Activated T-cell treated with anti-CD3 and anti-CD28 coated beads for 48 hours (primary cell): ENCODE measurements at places on chromosomes 1 and 21.

GRCh38 chr1:180131510-180131909 lies 23.2 kb upstream of the QSOX1 start:
- DNase-seq, result peak; percentile 30

GRCh38 chr1:77281491-77282186 lies at the start of gene AK5:
AK5 (plus strand) TSS chr1:77282019; CDS start chr1:77282314, 295 bp downstream.
- DNase-seq, result peak; percentile 52

DNA sequence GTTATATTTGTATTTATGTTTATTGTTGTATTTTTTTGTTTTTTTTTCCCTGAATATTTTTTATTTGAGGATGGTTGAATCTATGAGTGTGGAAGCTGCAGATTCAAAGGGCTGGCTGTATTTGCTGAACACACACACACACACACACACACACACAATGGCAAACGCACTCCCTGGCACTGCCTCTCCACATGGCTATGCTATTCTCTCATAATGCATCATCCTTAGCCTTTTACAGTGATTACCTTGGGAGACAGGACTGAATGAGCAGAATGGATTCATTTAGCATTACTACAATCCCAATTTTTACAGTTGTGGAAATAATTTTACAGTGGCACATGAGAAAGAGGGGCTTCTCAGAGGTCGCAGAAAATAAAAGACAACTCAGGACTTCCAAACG lies 390.1 kb downstream of the PCP4 start:
- DNase-seq, result no peak

GRCh38 chr1:180278194-180278515 lies 48.1 kb downstream of the LHX4 start:
- no peak for DNase-seq

DNA sequence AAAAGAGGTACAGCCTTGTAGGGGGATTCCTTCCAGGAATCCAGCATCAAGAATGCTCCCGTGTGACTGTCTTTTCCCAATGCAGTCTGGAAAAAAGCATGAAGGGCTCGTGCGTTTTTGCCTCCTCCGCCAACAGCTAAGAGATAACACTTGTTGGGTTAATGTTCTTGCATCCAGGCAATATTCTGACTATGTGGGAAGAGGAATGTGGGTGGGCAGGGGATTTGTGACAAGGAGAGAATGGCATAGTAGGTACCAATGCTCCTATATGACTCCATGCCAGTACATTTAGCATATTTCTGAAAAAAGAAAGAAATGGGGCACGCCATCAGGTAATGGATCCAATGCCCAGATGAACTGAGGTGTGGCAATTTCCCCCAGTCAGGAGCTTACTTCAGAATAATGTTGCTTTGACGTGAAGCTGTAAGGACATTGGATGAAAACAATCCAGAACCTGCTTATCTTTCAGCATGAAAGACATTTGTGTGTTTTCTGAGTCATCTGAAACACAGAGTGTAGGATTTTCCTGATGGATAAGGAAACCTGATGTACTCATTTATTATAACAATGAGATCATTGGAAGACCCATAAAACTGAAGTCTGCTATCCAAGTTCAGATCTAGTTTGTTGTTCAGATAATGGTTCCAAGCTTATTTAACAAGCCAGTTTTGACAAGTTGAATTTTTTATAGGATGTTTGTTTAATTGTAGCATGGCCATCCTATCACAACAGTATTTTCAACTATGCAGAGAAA lies 105.5 kb downstream of the LYPLAL1 start:
- no peak for DNase-seq

DNA sequence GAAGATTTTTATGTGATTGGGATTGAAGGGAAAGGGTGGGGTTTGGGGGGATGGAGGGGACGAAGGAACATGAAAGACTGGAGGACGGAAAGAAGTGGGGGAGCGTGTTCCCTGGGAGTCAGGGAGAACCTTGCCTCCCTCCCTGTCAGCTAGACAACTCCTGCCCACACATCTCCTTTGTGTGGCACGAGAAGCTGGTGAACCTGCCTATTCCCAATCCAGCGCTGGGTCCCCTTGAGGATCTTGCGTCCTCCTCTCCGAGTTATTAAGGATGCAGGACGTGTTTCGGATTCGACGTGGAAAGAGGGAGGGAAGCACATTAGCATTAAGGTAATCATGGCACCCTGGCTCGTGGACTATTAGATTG lies 1.4 kb downstream of the LRRC7 start:
- DNase-seq, result no peak

DNA sequence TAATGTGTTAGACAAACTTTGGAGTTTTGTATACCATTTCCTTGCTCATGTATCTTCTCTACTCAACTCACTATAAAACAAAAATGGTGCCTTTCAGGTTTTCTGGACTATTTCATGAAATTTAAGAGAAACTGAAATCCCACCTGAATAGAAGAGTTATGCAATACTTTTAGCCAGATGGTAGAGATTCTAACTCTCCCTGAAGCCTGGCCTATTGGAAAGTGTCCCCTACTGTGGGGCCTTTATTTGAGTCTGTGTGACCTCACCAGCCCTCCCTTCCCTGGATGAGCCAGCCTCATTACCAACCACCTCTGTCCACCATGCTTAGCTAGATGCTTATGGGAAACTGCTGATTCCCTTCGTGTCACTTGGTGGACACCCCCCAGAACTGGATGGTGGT lies 35.5 kb downstream of the TBX19 start:
- no peak for DNase-seq

GRCh38 chr1:85473390-85473789 lies 8.4 kb upstream of the DDAH1 start:
- no peak for DNase-seq

- no peak for DNase-seq
These were observed 4.9 kb downstream of the MDM4 start for GRCh38 chr1:204520834-204521709.

- DNase-seq, result no peak
These were observed 99.2 kb downstream of the PHTF1 start for GRCh38 chr1:113660088-113660487.

- peak; percentile 87 for DNase-seq
These were observed 26.3 kb downstream of the ZBTB17 start for GRCh38 chr1:15949453-15950245.

DNA sequence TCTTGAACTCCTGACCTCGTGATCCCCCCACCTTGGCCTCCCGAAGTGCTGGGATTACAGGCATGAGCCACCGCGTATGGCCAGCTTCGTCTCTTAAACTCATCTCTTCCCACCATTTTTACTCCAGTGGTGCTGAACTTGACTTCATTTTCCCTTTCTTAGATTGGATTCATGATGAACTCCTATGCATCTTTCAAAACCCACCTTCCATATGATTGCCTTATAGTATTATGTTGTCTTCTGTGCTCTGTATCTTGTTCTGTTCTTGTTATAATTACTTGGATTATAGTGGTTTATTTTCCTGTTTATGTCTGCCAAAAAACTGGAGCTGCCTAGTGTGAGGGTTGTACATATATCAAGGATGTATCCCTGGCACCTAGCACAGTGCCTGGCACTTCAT lies 110.8 kb upstream of the GADD45A start:
- DNase-seq, result no peak

DNA sequence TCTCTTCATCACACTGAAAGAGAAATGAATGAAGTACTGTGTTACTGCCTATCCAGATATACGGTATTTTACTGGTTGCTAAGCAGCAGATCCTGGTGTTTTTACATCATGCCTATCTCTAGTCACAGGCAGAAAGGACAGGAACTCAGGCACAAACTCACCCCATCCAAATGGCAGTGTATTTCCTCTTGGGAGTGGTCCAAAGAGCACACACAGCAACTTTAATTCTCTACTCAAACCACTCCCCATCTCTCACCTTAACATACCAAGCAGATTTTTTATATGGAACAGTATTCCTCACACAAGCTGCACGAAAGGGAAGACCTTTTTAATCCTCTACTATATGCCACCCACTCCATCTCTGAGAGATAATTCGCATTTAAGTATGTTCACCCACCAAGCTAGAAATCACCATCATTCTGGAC lies 27.3 kb downstream of the EIF4G3 start:
- no peak for DNase-seq

DNA sequence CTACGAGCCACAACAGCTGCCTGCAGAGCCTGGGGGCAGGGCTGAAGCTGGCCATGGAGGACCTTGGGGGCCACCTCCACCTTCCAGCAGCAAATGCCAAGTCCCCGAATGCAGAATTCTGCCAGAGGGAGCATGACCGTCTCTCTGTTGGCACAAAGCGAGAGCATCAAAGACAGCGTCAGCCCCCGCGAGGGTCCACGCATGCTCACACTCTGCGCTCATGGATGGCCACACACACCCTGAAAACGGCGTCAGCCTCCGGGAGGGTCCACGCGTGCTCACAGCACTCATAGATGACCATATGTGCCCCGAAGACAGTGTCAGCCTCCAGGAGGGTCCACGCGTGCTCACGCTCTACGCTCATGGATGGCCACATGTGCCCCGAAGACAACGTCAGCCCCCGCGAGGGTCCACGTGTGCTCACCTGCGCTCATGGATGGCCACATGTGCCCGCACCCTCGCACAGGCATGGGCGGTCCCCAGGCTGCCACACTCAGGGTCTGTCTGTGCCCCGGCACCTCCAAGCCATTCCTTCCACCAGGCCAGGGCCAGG lies 46.5 kb downstream of the MORN1 start:
- no peak for DNase-seq

- DNase-seq, result no peak
These were observed 1.5 kb upstream of the GALNT2 start for GRCh38 chr1:230065571-230065970.

- DNase-seq, result no peak
These were observed 55.1 kb downstream of the ARID4B start for GRCh38 chr1:235272851-235273250.

GRCh38 chr1:198030682-198031081 lies 113.5 kb downstream of the LHX9 start:
- no peak for DNase-seq

GRCh38 chr1:27632387-27633297 lies 2.3 kb downstream of the FGR start:
- peak; percentile 60 for DNase-seq

DNA sequence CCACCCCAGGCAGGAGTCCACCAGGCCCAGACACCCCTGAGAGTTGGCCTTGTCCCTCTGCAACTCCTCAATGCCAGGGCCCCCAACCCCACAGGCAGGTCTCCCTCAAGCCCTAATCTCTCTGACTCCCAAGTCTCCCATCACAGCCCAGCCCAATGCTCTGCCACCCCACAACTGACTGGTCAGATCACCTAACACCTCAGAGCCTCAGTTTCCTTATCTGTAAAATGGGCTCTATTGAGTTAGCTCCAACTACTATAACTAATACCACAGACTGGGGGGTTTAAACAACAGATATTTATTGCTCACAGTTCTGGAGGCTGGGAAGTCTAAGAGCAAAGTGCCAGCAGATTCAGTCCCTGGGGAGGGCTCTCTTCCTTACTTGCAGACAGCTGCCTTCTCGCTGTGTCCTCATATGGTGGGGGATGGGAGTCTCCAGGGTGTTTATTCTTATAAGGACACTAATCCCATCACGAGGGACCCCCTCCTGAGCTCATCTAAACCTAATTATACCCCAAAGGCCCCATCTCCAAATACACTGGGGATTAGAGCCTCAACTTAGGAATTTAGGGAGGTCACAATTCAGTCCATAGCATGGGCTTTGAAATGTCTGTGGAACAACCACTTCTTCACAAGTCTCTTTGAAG lies 34.9 kb upstream of the ZC3H12A start:
- DNase-seq, result no peak

GRCh38 chr1:94165843-94166242 lies 44.9 kb upstream of the ABCA4 start:
- no peak for DNase-seq

DNA sequence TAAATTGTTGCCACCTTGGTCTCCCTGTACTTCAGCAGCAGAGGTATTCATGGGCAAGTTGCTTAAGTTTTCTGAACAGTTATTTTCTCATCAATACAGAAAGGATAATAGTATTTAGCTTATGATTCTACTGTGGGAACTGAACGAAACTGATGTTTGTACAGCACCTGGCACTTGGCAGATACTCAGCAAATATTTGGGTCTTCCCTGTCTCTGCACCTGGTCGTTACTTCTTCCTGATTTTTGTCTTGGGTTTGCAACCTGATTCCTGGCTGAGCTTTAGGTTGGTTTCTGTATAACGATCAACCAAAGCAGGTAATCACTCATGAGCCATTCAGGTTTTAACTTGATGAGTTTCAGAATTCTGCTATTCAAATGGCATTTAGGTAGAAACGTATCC lies 490.6 kb downstream of the KIF26B start:
- no peak for DNase-seq

GRCh38 chr1:119225265-119225664 lies 84.8 kb upstream of the WARS2 start:
- no peak for DNase-seq
